ENCODE measurements at places on chromosomes 12 and 14. TPM values are rescaled to one million over a fixed set of nuclear protein-coding genes. Genes with fewer than 3 reads are reported as not detected.

Gene OXA1L
- total RNA-seq = 140 TPM

Gene TCTN2
- 9.1 TPM for total RNA-seq

Gene OLR1
- total RNA-seq = not detected

Gene CCDC197
- total RNA-seq = not detected

Gene LRCOL1
- not detected for total RNA-seq

Gene B4GALNT1
- total RNA-seq = 1.4 TPM

Gene PRB2
- total RNA-seq = not detected

Data from naive thymus-derived CD4-positive, alpha-beta T cell (primary cell).